ENCODE measurements at places on chromosomes 2 and 18.

DNA sequence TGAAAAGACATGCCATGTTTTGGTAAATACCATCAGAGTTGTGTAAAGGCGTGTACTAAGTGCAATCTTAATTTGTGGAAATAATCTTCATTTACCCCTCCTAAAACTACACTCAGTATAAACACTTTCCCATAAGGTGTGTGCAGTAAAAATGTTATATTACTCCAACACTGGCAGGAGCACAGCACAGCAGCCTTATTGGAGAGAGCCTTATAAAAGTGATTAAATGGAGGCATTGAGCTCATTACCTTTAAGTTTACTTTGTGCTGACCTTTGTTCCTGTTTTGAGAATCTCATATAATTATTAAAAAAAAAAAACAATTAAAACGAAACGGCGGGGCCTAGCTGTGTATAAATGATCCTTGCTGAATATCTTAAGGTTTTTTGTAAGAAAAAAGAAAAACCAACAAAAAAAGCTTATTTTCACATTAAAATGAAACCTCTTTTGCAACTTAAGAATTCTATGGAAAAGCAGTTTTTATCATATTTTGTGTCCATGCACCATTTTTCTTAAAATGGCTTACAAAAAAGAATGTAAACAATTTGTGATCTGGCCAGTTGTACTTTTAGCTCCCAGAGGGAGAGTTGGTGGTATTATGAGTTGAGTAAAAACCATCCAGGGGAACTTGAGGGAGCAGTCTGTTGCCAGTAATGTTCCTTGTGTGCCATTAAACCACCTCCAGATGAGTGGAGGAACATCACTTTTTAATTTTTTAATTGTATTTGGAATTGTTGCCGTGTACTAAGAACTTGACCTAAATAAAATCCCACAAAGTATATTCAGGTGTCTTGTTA, 103.4 kb downstream of the ABI2 start:
- no peak for DNase-seq

DNA sequence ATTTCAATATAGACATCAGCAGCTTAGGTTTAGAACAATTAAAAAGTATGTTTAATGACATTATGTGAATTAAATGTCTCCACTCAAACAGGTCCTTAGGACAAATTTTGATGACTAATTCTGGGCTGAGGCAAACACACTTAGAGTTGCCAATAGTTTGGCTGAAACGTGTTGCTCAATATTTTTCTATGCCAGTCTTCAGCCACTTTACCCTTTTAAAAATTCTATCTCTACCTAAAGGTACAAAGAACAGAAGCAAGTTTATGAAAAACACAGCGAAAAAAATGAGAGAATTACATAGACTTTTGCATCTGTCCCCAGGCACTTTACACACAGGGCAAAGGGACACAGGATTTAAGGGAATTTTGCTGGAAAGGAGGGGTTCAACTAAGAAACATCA, 4.5 kb downstream of the IDH1 start:
- DNase-seq, result no peak

DNA sequence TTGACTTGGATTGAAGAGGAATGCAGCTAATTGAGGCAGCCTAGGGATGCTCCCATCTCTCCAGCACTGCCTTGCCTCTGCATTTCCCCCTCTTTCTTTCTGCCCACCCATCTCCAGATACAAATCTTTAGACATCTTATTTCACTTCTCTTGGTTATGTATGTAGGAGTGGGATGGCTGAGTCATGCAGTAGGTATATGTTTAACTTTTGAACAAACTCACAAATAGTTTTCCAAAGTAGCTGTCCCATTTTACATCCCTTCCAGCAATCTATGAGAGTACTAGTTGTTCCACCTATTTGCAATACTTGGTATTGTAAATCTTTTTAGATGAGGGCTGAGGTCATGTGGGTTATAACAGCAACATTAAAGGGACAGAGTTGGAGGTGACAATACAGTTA, 329.9 kb downstream of the DYSF start:
- DNase-seq, result no peak

DNA sequence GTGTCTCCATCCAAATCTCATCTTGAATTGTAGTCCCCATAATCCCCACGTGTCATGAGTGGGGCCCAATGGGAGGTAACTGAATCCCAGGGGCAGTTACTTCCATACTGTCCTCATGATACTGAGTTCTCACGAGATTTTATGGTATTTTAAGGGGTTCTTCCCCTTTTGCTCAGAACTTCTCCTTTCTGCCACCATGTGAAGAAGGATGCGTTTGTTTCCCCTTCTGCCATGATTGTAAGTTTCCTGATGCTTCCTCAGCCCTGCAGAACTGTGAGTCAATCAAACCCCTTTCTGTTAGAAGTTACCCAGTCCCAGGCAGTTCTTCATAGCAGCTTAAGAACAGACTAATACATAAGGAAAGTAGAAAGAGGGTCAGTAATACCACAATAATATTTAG, 480.4 kb downstream of the KCNJ3 start:
- DNase-seq, result no peak

GRCh38 chr2:239507576-239508258, 106.9 kb upstream of the HDAC4 start:
- no peak for DNase-seq

GRCh38 chr2:100246163-100247145, 75.8 kb downstream of the LONRF2 start:
- no peak for DNase-seq

DNA sequence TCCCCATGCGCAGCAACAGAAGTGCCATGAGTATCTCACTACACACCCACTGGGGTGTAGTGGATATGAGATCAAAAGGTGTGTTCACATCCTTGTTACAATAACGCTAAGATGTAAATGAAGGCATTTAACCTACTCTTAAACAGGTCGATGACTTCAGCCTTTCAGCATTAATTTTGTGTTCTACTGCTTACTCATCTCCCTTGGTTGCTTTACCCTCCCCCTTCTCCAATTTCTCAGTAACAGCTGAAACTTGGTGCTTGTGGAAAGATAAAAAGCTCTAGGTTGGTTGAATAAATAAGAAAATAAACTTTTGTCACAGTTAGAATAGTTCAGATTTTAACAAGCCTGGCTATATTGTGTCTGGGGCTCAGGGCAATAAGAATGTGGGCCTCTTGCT, 147.5 kb upstream of the SESTD1 start:
- no peak for DNase-seq

- DNase-seq, result peak; percentile 35
Observed at GRCh38 chr2:8608411-8608954, 73.4 kb upstream of the ID2 start.

DNA sequence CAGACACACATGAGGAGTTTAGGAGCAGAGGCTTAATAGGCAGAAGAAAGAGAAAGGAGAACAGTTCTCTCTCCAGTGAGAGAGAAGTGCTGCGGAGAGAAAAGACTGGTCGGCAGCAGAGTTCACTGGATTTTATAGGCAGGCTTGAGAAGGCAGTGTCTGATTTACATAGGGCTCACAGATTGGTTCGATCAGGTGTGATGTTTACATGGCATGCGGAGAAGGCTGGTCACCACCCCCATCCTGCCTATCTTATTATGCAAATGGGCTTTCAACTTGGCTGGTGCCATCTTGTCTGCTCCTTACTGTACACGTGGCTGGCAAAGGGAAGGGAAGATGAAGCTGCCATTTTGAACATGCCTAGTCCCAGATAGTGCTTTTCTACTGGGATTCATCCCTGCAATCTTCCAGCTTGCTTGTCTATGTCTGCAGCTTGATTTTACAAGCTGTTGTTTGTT, 113.4 kb downstream of the AP1S3 start:
- DNase-seq, result no peak

DNA sequence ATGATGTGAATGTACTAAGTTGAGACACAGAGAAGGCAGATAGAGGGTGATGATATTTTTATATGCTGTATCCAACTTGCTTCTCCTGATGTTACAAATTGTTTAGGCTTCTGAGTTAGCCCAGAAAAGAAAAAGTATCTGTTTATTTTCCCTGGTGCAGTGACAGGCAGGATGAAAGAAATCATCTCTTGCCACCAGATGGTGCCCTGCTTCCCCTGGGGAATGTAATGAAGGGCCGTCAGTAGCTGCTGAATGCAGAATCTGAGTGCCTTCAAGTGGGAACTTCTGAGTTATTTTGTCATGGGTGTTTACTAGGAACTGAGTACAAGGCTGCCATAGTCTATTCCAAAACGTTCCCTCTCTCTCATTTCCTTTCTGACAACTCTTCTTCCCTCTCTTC, 525.6 kb downstream of the MBD2 start:
- DNase-seq, result no peak

DNA sequence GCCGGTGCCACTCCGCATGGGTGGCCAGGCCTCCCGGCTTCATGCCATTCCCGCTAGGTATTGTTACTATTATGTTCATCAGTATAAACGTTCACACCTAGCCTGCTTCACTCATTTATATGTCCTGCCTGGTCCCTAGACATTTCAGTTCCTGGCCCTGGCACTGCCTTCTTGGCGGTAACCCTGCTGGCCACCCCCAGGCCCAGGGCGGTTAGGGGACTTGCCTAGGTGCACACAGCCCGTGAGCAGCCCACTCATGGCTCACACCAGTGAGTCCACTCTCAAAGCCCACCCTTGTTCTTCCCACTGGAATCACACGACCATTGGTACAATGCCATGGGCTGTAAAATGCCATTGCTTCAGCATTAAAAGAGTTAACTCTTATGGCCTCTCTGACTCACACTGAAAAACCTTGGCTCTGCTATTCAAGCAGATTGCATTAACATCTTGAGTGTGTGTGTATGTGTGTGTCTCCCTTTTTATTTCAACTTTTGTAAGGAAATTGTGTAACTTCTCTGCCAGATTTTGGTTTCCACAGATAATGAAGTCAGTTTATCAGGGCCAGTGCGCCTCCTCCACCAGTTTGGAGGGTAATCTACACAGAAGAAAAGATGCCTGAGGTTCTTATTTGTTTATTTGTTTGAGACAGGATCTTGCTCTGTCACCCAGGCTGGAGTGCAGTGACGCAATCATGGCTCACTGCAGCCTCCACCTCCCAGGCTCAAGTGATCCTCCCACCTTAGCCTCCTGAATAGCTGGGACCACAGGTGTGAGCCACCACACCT, 74.2 kb downstream of the RAB31 start:
- DNase-seq, result no peak

- DNase-seq, result no peak
Observed at GRCh38 chr2:223383315-223383714, 218.8 kb downstream of the SCG2 start.

GRCh38 chr2:25735835-25736234, 62.5 kb upstream of the DTNB start:
- DNase-seq, result no peak

DNA sequence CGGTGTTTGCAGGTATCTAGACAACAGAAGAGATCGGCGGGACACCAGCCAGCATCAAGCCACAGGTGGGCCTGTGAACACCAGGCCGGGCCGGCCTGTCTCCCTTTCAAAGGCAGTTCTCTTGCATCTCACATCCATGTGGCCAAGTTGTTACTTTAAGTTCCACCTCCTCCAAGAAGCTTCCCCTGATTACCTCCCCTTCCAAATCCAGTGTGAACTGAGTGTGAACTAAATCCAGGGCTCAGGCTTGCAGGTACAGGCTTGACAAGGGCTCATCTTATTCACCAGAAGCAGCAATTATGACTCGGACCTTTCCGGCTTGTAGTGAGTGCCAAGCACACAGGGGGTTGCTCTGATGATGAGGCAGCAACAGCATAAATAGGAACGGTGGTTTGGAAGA, 3.9 kb downstream of the CRACDL start:
- DNase-seq, result no peak

DNA sequence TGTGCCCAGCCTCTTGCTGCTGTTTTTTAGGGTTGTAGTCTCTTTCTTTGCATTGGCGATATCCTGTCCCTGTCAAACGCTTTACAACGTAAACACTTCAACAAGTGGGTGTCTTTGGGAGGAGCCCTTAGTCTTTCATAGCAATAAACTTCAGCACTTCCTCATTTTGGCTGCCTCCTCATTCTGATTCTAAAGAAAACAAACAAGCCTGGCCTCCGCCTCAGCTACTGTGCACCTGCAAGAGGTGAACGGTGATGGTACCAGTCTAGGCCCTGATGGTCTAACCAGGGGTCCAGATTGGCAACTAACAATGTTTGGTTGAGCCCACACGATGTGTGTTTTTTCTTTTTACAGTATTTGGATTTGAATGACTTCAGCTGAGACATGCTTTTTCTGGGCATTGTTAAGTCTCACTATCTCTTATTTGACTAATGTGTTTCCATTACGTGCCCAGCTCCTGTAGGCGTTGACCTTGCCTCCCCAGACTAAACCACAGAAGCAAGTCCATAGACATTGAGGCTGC, 53.2 kb upstream of the CUL3 start:
- DNase-seq, result peak; percentile 11

DNA sequence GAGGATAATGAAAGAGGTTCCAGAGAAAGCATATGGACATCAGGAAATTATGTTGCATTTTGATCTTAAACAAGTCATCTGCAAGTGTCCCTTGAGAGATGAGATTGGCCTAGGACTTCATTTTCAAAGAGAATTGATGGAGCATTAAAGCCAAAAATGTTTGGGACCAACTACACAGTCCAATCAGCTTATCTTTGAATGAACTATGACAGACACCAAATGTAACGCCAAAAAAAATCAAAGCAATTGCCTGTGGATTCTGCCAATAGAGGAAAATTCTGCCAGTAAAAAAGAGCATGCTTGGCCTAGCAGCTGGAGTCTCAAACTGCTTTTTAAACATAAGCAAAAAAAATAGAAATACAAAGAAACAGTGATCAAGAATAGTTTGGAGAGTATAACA, 594.5 kb upstream of the CHAC2 start:
- DNase-seq, result no peak

DNA sequence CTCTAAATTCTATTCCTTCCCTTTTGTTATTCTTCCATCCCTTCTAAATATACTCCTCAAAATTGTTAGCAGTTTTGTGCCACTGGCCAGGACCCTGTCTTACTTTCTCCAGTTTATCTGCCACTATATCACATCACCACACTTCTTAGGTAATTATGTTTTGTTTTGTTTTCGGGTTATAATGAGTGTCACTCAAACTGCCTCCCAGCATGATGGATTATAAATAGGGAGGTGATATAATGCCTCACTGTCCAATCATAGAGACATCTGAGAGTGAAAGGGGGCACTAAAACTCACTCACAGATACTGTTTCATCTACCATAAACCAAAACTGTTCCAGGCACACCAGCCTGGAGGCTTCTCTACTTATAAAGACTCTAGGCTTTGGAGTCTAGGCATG, 3.5 kb downstream of the RSAD2 start:
- no peak for DNase-seq

GRCh38 chr18:11947214-11948191, 33.8 kb upstream of the IMPA2 start:
- peak; percentile 35 for DNase-seq

DNA sequence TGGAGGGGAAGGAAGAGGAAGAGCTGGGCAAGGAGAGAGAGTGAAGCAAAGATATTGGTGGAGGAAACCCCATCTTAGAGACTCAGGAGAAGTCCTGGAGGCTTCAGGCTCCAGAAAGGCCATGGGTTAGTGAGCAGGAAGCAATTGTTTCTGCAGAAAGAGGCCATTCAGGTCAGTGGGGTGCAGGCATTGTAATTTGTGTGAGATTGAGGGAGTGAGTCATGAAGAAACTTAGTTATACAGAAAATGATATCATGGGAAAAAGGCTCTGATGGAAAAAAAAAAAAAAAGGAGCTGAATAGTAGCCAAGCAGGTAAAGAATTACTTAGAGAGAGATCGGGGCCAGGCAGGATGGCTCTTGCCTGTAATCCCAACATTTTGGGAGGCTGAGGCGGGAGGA, 4.0 kb downstream of the EMILIN2 start:
- DNase-seq, result no peak

All from stimulated activated CD4-positive, alpha-beta T cell treated with anti-CD3 and anti-CD28 coated beads, TNF-alpha, amount 100 ng/mL, for 48 hours (primary cell).